ENCODE measurements at places on chromosomes 3 and 15. TPM values are rescaled to one million over a fixed set of nuclear protein-coding genes. Genes with fewer than 3 reads are reported as not detected.

DNA sequence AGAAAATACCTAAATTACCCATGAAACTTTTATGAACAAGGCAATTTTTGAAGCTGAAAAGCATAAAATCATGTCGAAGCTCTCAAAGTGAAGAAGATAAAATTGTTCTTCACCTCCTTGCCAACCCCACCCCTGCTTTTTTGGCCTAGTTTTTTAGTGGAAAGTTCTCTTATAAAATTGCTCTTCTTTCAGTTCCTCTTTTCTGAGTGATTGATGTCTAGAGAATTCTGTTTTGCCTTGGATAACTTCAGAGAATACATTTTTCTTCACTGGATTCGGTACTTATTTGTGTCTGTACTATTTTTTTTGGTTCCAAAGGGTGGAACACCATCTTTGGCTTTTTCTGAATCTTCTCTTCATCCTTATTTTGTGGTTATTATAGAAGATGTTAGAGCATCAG, 25.0 kb upstream of the PYDC2 start:
- no peak overlapping the region for H3K4me3 ChIP-seq
- no peak overlapping the region for H3K27ac ChIP-seq
- no peaks in the 10 kb centered on the region for H3K27me3 ChIP-seq
- H3K36me3 ChIP-seq: no peaks in the 10 kb centered on the region
- DNase-seq: no peak

DNA sequence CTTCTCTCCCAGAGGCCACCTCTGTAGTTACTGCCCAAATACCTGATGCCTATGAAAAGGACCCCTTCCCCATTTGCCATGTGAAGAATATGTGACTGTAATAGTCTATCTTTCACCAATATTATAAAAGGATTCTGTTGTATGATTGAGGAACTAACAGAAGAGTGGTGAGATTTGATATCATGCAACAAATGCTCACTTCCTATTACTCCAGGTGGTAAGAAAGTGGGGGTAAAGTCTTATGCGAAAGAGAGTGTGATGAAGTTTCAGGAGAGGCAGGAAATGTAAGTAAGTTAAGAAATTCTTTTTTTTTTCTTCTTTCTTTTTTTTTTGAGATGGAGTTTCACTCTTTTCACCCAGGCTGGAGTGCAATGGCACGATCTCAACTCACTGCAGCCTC, 24.4 kb upstream of the RAP2B start:
- H3K27ac ChIP-seq: peak overlapping the region; percentile 2
- no peaks in the 10 kb centered on the region for H3K36me3 ChIP-seq
- DNase-seq: no peak
- peaks cover 22% of the 10 kb centered on the region for H3K4me1 ChIP-seq
- no peaks in the 10 kb centered on the region for H3K27me3 ChIP-seq
- H3K4me3 ChIP-seq: no peak overlapping the region

DNA sequence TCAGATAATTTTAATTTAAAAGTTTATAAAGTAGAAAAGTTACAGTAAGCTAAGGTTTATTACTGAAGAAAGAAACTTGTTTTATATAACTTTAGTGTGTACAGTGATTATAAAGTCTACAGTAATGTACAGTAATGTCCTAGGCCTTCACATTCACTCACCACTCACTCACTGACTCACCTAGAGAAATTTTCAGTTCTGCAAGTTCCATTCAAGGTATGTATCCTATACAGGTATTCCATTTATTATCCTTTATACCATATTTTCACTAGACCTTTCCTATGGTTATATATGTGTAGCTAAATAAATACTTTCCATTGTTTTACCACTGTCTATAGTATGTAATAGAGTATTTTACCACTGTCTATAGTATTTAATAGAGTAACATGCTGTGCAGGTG, 33.2 kb upstream of the MME start:
- no peaks in the 10 kb centered on the region for H3K4me1 ChIP-seq
- no peaks in the 10 kb centered on the region for H3K27me3 ChIP-seq
- H3K27ac ChIP-seq: no peak overlapping the region
- H3K36me3 ChIP-seq: no peaks in the 10 kb centered on the region
- H3K4me3 ChIP-seq: no peak overlapping the region
- no peak for DNase-seq

- H3K4me3 ChIP-seq: no peak within 1 kb of the TSS
- H3K27me3 ChIP-seq: no peaks in the 10 kb centered on the region
- H3K4me1 ChIP-seq: no peaks in the 10 kb centered on the region
- no peak within 1 kb of the TSS for H3K27ac ChIP-seq
- H3K36me3 ChIP-seq: no peaks in the 10 kb centered on the region
- no peak for DNase-seq
Measured at GRCh38 chr3:121660356-121661171, at the start of gene HCLS1. TSS of gene HCLS1 (minus strand) at chr3:121660903. CDS start at chr3:121658347, 2,556 bp downstream.

DNA sequence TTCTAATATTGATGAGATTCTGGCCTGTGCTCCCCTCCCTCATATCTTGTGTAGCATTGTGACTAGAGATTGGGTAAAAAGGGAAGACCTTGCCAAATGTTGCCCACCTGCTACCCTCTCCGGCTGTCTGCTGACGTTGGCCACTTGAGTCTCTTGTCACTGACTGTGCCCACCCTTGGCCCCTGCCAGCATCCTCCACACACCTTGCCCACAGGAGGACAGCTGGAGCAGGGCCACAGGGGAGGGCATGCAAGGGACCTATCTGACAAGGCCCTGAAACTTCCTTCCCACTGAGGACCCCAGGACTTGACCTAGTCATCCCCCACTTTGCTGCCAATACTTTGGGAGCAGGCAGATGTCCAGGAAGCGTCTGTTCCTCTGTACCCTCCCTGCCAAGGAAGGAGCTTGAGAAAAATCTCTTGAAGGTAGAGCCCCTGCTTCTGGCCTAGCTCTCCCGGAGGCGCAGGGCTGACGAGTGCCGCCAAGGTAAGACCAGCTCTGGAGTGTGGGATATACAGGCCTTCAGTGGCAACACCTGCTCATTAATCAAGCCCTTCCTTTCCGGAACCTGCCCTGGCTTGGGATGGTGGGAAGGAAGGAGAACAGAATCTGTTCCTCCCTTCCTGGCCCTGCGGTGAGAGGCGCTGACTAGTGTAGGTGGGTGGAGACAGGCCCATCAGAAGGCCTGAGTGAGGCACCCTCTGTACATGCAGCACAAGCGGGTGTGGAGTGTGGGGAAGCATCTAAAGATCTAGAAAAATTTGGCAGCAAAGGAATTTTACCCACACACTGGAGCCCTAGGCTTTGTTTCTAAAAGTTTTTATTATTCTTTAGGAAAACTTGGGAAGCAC, 4.9 kb upstream of the PAK6 start:
- no peak for DNase-seq
- no peak overlapping the region for H3K4me3 ChIP-seq
- peaks cover 5% of the 10 kb centered on the region for H3K4me1 ChIP-seq
- no peak overlapping the region for H3K27ac ChIP-seq
- H3K27me3 ChIP-seq: no peaks in the 10 kb centered on the region
- H3K36me3 ChIP-seq: peaks cover 2% of the 10 kb centered on the region

GRCh38 chr15:81880314-81880713, 165.5 kb downstream of the MEX3B start:
- DNase-seq: no peak
- H3K27me3 ChIP-seq: no peaks in the 10 kb centered on the region
- no peaks in the 10 kb centered on the region for H3K36me3 ChIP-seq
- no peak overlapping the region for H3K4me3 ChIP-seq
- no peaks in the 10 kb centered on the region for H3K4me1 ChIP-seq
- H3K27ac ChIP-seq: no peak overlapping the region

DNA sequence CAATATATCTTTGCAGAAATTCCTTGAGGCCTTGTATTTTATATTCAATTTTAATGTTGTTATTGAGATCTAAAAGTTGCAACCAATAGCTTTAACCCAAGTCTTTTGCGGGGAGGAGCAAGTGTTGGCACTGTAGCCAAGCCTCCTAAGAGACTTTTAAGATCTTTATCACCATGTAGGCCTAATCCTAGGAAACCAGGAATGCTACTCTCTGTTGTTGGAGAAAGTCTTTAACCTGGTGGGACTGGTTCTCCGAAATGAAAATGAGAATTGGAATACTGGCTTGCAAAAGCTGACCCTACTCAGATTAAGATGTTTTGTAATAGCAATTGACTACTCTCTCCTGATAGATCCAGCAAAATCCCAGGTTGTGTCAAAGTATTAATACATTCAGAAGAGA, 25.8 kb downstream of the SHC4 start:
- no peak for DNase-seq
- no peak overlapping the region for H3K27ac ChIP-seq
- H3K36me3 ChIP-seq: no peaks in the 10 kb centered on the region

DNA sequence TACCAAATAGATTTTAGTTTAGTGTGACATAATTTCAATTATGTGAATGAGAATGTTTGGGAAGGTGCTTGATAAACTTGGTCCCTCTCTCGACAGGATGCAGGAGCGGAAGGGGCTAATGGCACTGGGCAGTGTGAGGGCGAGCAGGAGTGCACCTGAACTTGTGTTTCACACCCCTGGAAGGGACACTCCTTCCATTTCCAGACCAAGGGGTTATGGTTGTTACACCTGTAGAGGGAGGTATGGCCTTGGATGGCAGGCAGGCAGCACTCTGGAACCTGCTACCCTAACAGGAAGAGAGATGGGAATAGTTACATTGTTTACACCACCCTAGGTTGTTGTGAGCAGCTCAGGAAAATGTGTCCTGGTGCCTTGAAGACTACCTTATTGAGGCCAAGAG, 22.1 kb downstream of the SYNM start:
- peaks cover 32% of the 10 kb centered on the region for H3K4me1 ChIP-seq
- H3K36me3 ChIP-seq: peaks cover 5% of the 10 kb centered on the region
- H3K27me3 ChIP-seq: no peaks in the 10 kb centered on the region
- H3K4me3 ChIP-seq: no peak overlapping the region

- no peaks in the 10 kb centered on the region for H3K27me3 ChIP-seq
- no peak overlapping the region for H3K4me3 ChIP-seq
- no peak for DNase-seq
- H3K4me1 ChIP-seq: no peaks in the 10 kb centered on the region
- no peak overlapping the region for H3K27ac ChIP-seq
Measured at GRCh38 chr3:40055361-40055760, 246.0 kb downstream of the MYRIP start.

GRCh38 chr3:123405021-123405420, 43.9 kb downstream of the ADCY5 start:
- DNase-seq: no peak
- no peaks in the 10 kb centered on the region for H3K4me1 ChIP-seq
- H3K27ac ChIP-seq: no peak overlapping the region
- no peaks in the 10 kb centered on the region for H3K36me3 ChIP-seq
- no peak overlapping the region for H3K4me3 ChIP-seq

Gene SPESP1
- not detected for total RNA-seq

Gene FANCD2OS
- total RNA-seq: not detected
